Lung microvascular endothelial cell (primary cell): ENCODE measurements at places on chromosomes 13 and 19.

DNA sequence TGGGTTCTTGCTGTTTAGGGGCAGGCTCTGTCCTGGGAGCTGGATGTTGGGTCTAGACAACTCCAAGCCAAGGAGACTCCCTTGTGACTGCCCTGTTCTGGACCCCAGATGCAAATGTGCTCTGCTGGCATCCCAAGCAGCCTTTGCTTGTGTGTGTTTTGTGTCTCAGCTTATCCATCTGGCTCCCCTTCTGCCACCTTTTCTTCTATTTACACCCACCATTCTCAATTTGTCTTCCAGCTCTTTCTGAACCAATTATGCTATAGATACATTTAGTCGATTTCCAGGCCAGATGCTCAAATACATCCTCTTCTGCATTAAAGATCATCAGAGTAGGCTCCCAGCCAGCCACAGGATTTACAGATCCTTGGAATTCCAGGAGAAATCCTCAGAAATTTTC, 115.0 kb upstream of the SLC7A1 start:
- no peak for DNase-seq

- peak; percentile 98 for DNase-seq
Measured at GRCh38 chr13:33678906-33679657, 138.9 kb upstream of the RFC3 start.

GRCh38 chr13:64697226-64697625, 2532.9 kb downstream of the PCDH9 start:
- no peak for DNase-seq

- peak; percentile 60 for DNase-seq
Measured at GRCh38 chr13:46831588-46832194, 34.7 kb upstream of the ESD start.

DNA sequence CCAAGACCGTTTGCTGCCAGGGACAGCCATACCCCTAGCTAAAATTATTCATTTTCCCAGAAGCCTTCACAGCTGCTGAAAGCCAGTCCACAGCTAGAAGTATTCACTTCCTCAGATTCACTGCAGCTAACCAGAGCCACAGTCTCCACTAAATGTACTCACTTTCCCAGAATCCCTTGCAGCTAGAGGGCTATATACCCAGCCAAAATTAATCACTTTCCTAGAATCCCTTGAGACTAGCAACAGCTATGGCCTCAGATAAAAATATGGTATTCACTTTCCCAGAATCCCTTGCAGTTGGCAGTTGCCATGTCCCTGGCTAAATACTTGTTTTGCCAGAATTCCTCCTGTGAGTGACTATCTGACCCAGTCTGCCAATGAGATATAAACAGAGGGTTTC, 13.8 kb upstream of the MEIS3 start:
- no peak for DNase-seq

DNA sequence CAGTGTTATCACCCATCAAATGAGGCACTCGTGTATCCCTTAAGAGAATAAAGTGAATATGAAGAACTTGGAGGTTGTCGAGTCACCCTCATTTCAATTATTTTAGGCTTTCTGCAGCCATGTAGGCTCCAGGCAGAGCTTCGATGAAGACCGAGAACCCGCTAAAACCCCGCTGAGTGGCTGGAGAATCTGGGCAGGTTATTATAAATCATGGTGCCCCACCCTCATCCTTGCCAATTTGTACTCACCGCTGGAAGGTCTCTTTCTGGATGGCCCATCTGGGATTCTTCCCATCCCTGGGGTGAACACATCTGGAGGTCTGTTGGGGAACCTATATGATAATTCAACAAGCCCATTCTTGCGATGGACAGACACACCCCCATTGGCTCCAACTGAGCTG, 190.8 kb downstream of the ZNF536 start:
- no peak for DNase-seq

- peak; percentile 66 for DNase-seq
Measured at GRCh38 chr19:11159598-11160439, 4.2 kb upstream of the SPC24 start.

DNA sequence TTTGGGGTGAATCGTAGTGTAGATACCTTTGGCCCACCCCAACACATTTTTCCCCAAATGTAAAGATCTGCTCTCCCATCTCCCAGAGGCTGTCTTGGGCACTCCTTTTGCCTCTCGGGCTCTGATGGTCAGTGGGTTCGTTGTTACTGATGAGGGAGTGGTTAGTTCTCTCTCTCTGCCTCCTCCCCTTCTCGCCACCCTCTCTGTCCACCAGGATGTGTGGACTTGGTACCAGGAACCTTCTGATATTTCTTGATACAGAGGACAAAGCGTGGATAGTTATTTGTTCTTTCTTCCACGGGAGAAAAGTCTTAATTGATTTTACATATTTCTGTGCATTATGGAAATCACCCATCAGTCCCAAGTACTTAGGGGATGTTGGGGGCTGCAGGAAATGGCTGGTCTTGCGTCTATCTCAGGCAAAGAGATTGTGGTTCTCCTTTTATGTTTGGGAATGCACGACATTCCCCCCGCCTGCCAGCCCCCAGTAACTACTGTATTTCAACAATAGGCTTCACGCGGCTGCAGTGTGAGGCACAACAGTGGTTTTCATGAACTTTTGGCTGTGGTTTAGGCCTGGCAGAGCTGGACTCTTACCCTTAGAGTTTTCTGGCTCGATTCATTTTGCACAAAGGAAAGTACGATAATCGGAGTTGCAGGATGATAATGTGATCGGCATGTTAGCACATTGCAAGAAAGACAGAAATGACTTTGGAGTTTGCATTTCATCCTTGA, 79.0 kb upstream of the ZNF536 start:
- no peak for DNase-seq

DNA sequence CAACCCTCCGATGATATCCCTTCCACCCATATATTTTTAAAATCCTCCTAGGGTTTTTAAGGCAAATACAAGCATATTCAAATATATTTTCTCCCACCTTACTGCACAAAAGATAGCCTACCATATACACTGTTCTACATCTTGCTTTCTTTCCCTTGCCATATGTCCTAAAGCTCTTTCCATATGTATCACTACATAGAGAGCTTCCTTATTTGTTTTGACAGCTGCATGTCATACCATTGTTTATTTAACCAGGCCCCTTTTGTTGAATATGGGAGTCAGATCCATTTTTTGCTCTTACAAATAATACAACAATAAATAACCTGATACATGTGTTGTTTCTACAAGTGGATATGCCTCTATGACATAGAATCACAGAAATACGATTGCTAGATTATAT, 32.8 kb upstream of the WDFY2 start:
- DNase-seq, result no peak

- no peak for DNase-seq
Measured at GRCh38 chr19:18401580-18402112, 4.2 kb upstream of the LRRC25 start.

GRCh38 chr13:95676105-95676761, 706 bp upstream of the DNAJC3 start:
- DNase-seq, result peak; percentile 59

DNA sequence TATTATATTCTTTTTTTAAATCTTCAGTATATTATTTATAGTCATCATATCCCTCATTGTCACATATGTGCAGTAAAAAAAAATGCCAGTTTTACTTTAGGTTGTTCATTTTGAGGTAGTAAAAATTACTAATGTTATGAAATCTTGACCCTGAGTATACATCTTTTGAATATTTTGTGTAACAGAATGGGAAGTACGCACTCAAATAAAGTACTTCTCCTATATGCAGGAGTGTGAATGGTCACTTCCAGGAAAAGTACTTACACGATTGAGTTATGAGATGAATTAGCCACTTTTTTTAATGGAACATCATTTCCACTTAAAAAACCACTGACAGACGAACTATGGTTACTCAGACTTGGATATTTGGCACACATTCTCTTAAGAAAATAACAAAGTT, 58.5 kb downstream of the C13orf42 start:
- DNase-seq, result no peak

DNA sequence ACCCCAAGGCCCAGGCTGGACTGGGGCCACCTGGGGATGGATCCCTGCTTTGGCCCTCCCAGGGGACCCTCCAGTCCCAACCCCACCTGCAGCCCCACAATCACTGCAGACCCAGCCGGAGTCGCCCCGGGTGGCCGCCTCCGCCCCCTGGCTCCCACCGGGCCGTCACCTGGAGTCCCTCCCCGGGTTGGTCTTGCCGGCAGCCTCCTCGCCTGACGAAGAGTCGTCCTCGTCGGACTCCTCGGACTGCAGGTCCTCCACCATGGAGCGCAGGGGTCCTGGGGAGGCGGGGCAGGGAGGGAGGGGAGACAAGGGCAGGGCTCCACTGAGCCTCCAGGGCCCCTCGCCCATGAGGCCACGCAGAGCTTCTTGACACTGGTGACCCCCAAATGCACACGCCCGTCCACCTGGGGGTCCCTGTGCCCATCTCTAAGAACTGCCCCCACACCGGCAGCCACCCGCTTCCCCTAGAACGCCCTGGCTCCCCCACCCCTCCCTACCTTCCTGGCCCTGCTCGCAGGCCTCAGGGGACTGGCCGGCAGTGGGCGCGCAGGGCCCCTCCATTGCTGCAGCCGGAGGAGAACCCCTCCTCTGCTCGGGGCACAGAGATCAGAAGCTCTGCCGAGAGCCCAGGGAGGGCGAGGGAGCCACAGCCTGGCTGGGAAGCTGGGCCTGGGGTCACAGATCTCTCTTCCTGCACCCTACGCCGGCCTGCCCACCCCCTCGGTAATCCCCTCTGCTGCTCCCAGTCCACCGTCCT, 63.4 kb downstream of the MLLT1 start:
- DNase-seq, result no peak

DNA sequence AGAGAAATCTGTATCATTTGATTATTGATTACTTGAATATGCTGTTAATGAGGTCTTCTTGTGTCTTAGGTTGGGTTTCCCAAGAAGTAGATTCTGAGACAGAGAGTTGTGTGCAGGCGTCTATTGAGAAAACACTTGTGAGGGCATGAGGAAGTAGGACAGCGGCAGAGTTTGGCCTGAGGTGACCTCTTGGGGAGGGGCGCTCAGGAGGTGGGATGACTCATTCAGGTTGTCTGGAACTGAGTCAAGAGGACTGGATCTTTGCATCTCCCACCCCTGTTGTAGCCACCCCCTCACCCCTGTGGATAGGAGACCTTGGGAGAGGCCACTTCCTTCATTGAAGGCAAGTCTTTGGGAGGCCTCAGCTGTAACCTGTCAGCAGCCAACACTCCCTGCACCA, 35.2 kb upstream of the WDFY2 start:
- DNase-seq, result no peak

DNA sequence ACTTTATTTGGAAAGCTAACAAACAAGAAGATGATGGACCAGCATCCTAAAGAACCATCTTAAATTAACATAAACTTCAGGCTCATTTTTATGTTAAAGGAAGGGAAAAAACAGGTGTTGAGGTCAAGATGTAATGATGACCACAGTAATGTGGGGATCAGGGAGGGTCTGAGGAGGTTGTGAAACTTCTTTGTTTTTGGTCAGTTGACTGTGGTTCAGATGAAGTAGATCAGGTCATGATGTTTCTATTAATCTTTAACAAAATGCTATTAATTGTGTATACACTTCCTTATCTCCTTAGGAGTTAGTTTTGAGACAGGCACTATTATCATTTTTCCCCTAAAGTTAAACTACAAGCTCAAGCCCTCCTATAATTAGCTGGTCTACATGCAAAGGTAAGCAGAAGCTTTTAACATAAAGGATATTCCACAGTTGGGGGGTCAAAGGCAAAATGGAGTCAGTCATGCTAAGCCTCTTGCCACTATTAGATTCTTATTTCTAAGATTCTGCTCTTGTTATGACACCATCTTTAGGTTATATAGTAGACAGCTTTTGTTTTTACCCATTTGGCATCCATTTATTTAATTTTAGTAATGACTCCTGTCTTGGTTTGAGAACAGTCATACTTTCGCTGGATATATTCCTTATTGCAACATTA, 800.1 kb upstream of the PCDH9 start:
- DNase-seq, result no peak

DNA sequence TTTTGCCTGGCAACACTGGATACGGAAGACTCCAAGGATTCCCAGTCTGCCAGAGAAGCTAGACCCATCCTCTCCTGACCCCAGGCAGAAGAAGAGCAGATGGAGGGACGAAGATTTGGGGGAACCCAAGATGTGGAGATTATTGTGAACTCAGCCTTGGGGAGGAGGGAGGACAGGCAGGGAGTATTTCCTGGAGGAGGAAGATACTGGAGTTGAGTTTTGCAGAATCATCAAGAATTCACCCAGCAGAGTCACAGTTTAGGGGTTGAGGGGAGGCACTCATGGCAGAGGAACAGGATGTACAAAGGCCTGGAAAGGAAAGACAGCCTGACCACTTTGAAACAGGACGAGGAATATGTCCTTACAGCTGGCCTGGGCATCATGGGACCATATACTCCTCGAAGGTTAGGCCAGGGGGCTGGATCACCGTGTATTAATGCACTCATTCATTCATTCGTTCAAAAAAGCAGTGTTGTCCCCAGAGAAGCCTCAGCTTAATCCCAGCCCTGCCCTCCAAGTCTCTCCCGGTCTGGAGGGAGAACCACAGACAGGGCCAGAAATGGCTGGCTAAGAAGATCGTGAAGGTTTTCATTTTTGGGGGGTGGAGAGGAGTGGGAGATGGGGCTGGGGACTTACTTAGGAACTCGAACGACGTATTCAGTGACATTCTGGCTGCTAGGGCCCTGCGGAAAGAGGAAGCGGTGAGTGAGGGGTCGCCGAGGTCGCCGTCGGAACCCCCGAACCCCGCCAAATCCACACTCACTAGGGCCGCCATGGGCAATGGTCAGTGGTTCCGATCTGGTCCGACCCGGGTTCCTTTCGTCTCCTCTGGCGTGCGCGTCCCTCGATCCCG, 517 bp downstream of the GTF2F1 start:
- DNase-seq, result no peak

- DNase-seq, result no peak
Measured at GRCh38 chr19:13094106-13094504, 8.6 kb downstream of the LYL1 start.

DNA sequence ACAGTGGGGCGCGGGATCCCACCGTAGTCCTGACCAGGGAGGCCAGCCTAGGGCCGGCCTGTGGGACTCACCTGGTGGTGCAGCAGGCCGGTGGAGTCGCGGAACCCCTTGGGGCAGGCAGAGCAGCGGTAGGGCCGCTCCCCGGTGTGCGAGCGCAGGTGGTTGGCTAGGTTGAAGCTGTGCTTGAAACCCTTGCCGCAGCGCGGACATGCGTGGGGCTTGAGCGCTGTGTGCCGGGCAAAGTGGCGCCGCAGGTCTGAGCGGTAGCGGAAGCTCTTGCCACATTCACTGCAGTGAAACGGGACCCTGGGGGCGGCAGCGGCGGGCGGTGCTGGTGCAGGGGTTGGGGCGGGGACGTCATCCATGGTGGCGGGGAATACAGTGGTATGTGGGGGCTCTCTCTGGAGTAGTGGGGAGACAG, 1.8 kb downstream of the FIZ1 start:
- no peak for DNase-seq

GRCh38 chr19:33024398-33024797, 40.3 kb downstream of the RHPN2 start:
- no peak for DNase-seq

DNA sequence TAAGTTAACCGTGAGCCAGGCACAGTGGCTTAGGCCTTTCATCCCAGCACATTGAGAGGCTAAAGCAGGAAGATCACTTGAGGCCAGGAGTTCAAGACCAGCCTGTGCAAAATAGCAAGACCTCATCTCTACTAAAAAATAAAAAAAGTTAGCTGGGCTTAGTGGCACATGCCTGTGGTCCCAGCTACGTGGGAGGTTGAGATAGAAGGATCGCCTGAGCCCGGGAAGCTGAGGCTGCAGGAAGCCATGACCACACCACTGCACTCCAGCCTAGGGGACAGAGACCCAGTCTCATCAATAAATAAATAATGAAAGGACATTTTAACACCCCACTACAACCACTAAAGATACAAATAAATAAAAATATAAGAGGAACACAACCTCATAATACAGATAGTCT, 21.6 kb downstream of the LSM14A start:
- DNase-seq, result no peak
